ENCODE measurements at places on chromosomes 5 and 9.

DNA sequence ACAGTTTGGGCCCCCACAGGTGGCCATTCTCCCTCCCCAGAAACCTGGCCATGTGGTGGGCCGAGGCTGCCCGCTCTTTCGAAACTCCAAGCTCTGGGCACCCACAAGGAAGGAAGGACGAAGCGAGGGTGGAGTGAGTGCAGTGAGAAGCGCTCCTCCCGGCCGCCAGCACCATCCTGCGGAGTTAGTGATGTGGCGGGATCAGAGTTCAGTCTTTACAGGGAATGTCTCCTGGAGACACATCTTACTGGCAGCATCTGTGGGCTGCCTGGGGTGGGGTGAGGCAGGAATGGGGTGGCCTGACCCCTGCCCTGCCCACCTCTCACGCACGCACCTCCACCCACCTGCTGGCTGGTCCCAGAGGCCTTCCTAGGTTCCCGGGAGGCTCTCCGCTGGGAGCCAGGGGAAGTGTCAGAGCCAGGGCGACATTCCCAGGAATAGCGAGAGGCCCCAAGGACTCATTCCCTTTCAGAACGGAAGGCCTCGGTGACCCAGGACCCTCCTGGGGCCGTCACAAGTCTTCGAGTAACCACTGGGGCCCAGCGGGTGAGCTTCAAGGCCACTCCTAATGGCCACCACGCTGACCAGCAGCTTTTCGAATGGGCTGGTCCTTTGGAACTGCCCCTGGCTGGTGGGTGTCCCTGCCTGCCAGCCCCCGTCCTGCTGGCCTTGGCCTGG, 5.5 kb upstream of the RNU6ATAC start:
- no peak for DNase-seq

DNA sequence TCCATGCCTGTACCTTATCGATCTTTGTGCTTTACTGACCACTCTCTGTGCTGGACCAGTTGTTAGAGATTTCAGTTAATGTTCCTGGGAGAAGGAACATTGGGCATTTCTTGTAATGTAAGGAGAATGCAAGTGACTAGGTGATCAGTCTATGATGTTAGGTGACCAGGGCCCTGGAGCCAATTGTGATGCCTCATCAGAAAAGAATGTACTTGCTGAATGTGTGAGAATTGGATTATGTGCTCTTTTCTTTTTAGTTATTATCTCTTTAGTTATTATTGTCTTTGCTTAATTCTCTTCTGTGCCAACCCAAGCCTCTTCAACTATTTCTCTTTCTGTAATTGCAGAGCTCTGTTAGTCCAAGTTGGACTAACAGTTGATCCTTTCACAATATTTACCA, 92.9 kb downstream of the LRRC70 start:
- no peak for DNase-seq

GRCh38 chr5:169440107-169440705, 139.3 kb upstream of the SLIT3 start:
- DNase-seq: no peak

DNA sequence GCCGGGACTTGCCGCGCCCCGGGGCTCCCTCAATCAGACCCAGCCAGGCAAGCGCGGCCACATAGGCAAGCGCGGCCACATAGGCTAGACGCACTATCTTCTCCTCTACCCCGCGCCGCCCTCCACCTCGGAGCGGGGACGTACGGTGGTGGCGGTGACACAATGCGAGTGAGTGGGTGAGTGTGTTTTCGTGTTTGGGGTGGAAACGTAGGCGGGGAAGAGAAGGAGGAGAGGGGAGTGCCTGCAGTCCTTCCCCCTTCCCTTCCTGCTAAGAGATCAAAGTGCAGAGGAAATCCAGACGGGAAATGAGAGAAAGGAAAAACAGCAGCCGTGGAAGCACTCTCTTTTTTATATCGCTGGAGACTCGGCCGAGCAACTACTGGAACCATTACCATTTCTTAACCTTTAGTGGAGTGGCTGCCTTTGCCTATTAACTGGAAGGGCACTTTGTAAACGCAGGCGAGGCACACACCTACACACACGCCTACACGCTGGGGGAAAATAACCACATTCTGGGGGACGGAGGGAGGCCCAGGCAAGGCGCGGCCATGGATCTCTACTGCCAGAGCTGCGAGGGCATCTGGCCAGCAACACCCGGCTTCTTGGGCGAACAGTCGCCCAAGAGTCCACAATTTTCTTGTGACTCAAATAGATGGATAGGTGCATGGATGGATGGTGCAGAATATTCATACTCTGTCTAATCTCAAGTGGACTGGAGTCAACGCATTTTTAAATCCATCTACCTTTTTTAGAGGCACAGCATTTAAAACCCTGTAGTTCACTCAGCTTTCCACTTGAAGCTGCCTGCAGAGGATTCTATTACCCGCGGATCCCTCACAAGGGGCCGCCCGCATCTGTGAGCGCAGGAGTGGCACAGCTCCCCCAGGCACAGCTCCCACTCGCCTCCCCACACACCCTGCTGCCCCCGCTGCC, 2.1 kb downstream of the EDIL3 start:
- DNase-seq: peak; percentile 55

GRCh38 chr5:72784129-72784528, 32.3 kb upstream of the TNPO1 start:
- no peak for DNase-seq

- no peak for DNase-seq
These were observed 40.4 kb downstream of the MCTP1 start for GRCh38 chr5:95244479-95244878.

DNA sequence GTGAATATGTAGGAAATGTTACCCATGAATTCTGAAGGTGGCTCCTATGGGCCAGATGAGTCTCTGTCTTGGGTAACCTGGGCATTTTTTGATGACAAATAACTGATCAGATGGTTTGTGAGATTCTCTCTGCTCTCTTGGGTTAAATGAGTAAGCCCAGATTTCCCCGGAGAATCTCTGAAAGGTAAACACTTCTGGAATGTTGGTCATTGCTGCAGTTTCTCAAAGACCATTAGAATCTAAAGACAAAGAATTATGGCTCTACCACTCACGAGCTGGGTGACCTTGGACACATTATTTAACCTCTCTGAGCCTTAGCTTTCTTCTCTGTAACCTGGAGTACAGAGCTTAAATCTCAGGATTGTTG, 191.2 kb downstream of the DAB2IP start:
- DNase-seq: no peak

- DNase-seq: no peak
These were observed 627.9 kb upstream of the RORB start for GRCh38 chr9:73869264-73869663.

DNA sequence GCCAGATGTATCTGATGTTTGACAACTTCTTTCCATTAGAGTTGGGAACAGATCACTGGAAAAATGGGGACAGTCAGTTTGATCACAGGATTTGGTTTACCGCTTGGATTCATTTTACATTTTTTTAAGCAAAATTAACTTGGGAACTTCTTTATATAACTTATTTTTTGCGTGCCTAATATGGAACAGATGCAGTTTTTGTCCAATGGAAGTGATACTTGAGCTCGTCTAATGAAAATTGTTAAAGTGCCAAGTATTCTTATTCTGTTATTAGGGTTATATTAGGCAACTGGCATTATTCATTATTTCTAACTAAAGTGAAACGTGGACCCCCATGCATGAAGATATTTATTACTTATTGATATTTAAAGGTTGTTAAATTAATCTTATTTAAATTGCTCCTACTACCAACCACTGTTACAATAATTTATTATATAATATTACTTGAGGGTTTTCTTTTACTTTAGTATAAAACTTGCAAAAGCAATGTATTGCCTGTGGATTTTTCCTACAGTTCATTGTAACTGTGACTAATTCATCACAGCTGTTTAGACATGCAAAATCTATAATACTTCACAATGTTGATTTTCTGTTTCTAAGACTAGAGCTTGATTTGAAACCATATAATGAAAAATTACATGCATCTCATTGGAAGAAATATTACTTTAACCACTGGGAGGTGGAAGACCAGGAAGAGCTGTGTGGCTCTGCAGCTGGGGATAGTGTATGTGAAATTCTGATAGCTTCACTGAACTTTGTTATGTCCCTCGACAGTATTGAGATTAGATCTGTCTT, 787.3 kb upstream of the WWC1 start:
- no peak for DNase-seq

DNA sequence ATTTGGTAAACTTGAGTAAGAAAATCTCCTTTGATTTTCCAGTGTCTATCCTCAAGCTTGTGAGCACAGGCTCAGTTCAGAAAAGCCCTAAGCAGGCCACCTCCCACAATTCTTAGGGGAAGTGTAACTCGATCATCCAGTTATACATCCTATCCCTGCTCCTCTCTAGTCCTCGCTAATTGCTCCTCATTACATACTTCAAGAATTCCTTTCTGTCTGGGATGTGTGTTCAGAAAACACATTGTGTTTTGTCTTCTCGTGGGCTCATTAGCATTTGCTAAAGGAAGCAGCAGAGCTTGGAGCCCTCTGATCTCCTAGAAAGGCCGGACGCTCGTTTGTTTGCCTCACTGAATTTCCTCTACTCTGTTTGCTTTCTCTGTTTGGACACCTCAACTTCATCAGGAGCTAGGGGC, 268.2 kb upstream of the RFX3 start:
- no peak for DNase-seq

DNA sequence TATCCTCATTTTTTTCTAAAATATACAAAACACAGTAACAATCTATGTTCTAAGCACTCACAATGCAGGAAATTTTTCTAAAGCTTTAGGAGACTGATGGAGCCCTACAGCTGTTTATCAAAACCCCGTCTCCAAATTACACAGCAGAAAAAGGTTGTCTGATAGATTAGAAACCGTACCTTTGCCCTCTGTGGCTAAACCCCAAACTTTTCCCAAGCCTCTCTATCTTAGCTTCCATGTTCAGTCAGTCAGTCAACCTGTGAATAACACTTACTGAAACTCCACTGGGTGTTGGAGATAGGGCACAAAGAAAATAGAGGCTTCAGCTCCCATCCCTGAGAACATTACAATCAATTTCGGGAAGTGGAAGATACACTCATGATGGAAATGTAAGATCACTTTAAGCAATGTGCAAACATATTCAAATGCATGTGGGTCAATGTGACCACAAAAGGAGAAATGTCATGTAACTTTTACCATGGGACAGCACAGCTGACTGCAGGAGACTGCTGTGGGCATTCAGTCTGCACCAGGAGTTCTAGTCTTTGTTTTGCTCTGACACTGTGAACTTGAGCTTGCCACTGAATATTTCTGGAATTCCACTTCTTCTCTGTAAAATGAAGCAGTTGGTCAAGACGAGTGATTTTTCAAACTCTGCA, 279.5 kb upstream of the PIK3R1 start:
- no peak for DNase-seq

DNA sequence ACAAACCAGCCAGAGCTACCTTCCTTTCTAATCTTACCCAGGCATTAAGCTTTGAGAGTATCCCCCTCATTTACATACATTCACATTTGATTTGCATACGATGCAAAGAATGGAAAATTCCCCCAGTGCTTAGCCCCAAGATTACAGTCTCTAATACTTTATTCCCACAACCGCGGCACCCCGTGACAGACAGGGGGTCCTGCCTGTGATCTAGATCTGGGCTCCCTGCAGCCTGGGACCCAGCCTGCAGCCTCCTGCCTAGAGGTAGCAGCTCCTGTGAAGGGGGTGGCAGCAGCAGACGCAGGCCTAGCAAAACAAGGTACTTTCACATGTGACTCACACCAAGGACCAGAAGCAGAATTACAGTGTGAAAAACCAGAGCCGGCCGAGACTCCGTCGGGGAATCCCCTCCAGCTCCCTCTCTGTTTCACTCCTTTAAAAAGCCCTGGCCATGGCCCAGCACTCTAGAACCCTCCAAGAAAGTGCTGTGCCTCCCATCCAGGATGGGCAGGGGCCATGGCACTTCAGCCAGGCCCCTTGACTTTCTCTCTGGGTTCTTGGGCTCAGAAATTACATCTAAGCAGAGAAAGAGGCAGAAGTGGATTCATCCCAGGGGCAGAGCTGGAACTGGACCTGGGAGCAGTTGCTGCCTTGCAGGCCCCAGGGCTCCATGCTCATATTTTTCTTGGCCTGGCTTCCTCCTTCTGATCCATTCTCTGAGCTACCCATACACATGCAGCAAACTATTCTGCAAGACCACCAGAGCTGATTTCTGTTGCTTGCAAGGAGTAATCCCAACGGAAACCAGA, 14.0 kb upstream of the TCF7 start:
- DNase-seq: no peak

- DNase-seq: no peak
These were observed 224.7 kb downstream of the GDNF start for GRCh38 chr5:37615184-37615583.

DNA sequence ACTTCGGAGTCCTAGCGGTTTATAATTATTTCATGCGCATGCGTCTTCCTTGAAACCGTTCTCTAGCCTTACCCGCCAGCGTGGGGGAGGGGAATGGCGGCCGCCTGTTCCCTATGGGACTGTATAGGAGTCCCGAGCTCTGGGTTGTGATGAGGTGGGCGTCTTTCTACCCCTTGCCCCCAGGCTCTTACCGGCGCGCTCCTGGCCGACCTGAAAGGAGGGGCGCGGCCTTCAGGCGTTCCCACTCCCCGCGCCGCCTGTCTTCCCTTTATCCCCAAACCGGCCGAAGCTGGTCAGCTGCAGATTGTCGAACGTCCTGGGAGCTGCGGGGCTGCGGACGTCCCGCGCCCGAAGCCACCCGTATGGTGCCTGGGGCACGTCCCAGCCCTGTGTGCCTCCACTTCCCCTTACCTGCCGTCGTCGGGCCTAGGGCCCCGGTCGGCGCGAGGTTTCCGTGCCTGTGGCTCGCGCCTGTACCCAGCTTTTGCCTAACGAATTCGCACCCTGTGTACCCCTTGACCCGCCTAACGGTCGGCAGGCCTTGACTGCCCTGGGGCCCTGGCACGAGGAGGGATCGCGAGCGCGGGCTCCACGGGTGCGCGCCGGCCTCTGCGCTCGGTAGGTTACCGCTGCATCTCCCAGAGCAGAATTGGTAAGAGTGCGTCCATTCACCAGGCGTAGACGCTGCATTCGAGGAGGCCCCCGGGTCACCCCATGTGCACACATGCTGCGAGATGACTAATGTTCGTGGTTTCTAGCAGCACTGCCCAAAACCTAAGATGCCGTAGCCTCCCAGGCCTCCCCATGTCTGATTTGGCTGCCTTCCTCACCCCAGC, 653 bp upstream of the HNRNPH1 start:
- DNase-seq: no peak

GRCh38 chr9:81150016-81150625, 539.2 kb downstream of the TLE1 start:
- no peak for DNase-seq

- no peak for DNase-seq
These were observed 930.8 kb upstream of the CDH9 start for GRCh38 chr5:27969157-27969556.

GRCh38 chr9:36092509-36093215, 43.9 kb upstream of the GLIPR2 start:
- DNase-seq: no peak
